ENCODE measurements at places on chromosomes 12 and 14. TPM values are rescaled to one million over a fixed set of nuclear protein-coding genes. Genes with fewer than 3 reads are reported as not detected.

- DNase-seq = no peak
These were observed 277.4 kb upstream of the SOX5 start for GRCh38 chr12:24226745-24227350.

DNA sequence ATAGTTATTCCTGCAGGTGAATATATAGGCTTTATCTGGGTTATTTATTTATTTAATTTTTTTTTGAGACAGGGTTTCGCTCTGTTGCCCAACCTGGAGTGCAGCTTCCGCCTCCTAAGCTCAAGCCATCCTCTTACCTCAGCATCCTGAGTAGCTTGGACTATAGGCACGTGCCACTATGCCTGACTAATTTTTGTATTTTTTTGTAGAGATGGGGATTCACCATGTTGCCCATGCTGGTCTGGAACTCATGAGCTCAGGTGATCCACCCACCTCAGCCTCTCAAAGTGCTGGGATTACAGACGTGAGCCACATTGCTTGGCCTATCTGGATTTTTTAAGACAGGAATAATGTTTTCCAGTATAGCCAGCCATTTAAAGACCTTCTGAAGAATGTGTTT is 2.0 kb downstream of the RAN start:
- no peak for DNase-seq

- DNase-seq = no peak
These were observed 5.0 kb downstream of the BTBD6 start for GRCh38 chr14:105253329-105253682.

DNA sequence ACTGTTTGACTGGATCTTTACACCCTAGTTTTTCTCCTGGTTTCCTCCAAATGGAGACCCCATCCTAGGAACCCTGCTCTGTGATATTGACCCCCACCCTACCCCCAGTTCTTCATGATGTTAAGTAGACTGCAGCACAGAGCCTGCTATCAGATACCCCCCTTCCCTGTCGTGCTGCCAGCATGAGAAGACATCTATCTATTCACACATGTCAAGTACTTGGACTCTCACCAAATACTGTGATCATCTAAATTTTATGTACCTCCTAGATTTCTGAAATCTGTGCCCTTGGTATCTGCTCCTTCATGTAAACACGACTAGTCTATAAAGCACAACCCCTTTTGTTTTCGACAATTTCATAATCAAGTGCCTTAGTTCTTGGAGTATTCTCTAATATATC is 38.9 kb downstream of the FERMT2 start:
- no peak for DNase-seq

DNA sequence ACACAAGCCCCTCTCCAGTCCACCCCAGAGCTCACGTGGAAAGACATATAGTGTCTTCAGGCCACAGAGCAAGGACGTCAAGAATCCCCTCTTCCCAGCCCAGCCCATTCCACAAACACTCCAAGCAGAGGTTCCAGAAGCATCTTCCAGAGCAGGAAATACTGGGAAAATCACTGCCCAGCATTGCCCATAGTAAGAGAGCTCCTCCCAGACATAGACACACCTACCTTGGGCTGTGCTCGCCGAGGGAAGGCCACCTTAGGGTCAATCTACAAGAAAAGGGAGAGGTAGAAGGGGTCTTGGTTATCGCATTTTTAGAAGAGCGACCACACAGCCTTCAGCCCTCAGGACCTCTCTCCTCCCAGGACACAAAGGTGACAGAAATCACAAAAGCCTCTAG is 4.5 kb downstream of the MSI1 start:
- DNase-seq = no peak

- DNase-seq = no peak
These were observed 135.7 kb upstream of the SYT10 start for GRCh38 chr12:33575346-33575745.

DNA sequence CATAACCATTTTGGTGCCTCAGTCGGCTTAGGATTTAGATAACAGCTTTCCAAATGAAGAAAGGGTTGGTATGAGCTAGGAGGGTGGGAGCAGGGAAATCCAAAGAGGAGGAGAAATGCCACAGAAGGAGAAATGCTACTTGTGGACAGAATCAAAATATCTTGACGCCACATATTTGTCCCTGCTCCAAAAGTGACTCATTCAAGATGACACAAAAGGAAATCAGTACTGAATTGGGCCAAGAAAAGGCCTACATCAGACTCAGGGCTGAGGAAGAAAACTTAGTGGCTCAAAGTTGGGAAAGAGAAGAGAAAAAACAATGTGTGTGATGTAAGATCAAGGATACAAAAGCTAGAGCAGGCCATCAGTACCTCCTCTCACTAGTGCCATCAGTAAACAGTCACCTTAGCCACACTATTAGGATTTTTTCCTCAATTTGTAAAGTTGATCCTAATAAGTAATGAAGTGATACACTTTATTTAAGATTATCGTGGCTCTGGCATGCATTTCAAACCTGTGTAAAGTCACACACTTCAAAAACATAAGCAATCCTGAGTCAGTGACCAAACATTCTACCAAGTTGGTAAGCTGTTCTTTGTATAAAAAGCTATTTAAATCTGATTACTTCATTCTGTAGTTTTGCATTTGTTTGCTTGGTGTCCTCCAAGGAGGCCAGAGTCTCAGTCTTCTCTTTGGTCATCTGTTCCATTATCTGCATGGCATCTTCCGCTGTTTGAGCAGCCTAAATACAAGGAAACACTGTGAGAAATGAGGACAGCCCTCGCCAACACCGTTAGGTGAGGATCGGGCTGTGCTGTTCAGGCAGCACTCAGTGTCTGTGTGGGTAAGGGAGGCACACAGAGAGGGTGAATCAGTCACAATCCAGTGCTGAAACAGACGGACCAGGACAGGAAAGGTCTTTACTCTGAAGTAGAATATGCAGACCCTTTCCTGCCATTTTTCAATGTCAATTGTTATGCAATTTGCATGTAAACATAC is 52.6 kb upstream of the VPS33A start:
- no peak for DNase-seq

GRCh38 chr12:47938093-47938492 is 25.3 kb upstream of the TMEM106C start:
- no peak for DNase-seq

GRCh38 chr14:39228509-39229221 is 5.0 kb upstream of the MIA2 start:
- no peak for DNase-seq

DNA sequence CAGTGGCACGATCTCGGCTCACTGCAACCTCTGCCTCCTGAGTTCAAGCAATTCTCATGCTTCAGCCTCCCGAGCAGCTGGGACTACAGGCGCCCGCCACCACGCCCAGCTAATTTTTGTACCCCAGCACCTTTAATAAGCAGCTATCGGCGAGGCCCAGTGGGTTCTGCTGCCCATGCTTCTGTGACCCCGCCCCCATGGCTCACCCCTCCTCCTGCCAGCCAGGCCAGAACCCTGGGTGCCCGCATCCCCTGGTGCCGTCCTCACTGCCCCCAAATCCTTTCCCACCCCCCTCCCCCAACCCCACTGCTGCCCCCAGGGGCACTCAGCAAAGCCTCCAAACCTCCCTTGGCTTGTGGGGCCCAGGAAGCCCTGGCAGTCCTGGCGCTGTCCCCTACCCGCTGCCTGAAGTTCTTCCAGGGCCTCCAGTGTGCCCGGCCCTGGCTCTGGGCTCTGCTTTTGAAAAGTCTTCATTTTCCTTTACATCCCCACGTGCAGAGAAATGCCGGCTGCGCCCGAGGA is 14.5 kb downstream of the BAG5 start:
- no peak for DNase-seq

DNA sequence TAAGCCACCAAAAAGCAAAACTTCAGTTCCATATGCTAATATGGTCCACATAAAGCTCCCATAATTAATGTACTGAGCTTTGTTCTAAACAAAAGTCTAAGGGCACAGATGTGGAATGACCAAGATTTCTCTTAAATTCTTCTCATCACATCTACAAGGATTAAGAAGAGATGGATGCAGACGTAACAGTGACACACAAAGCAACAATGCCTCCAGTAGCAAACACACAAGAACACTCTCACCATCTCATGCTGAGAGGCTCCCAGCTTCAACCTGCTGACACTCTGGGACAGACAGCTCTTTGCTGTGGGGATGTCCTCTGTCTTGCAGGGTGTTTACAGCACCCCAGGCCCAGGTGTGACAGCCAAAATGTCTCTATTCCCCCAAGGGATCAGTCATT is 48.2 kb downstream of the SETD3 start:
- no peak for DNase-seq

DNA sequence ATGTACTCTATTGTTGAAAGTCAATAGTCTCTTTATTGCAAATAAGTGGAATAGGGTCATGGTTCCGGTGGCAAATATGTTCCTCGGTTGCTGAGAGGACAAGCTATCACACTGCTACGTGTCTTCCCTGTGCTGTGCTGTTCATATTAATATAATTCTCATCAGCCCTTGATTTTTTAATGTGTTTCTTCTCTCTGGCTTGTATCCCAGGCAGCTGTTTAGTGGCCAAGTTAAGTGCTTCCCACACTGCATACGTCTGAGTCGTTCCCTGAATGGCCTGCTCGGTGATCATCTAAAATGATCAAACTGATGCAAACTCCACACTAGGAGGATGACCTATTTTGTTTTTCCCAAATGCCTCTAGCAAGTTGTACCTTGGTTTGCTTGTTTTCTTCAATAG is 186.4 kb downstream of the ANO6 start:
- DNase-seq = no peak

- no peak for DNase-seq
These were observed 9.0 kb downstream of the PITPNM2 start for GRCh38 chr12:123141615-123142517.

Gene KMT2D
- 33.9 TPM for polyA plus RNA-seq

Gene AICDA
- polyA plus RNA-seq = 0.50 TPM

Gene SUOX
- 50.6 TPM for polyA plus RNA-seq

Gene SLC22A17
- polyA plus RNA-seq = 59.2 TPM

Gene INSM2
- 0.05 TPM for polyA plus RNA-seq

Gene SMCO2
- polyA plus RNA-seq = 0.45 TPM

Gene TMEM117
- polyA plus RNA-seq = 11.4 TPM
